GM19239 (cell line): ENCODE measurements at places on chromosomes 7 and 10.

DNA sequence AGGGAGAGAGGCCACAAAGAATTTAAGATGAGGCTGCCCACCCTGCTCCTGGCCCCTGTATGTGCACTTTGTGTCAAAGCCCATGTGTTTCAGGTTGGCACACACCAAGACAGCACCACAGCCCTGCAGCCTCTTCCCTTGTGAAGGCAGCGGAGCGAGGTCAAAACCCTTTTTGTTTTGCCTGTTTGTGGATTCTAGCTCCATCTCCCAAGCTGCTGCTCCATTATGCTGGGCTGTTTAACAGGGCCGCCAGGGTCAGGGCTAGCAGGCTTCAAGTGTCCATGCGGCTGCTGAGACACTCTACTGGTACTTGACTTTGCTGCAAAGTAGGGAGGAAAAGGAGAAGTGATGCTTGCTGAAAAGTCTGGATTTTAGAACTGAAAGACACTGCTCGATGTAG is 142.3 kb upstream of the EFCAB10 start:
- DNase-seq, result no peak

GRCh38 chr7:90749262-90749661 is 153.1 kb downstream of the CDK14 start:
- DNase-seq, result no peak

DNA sequence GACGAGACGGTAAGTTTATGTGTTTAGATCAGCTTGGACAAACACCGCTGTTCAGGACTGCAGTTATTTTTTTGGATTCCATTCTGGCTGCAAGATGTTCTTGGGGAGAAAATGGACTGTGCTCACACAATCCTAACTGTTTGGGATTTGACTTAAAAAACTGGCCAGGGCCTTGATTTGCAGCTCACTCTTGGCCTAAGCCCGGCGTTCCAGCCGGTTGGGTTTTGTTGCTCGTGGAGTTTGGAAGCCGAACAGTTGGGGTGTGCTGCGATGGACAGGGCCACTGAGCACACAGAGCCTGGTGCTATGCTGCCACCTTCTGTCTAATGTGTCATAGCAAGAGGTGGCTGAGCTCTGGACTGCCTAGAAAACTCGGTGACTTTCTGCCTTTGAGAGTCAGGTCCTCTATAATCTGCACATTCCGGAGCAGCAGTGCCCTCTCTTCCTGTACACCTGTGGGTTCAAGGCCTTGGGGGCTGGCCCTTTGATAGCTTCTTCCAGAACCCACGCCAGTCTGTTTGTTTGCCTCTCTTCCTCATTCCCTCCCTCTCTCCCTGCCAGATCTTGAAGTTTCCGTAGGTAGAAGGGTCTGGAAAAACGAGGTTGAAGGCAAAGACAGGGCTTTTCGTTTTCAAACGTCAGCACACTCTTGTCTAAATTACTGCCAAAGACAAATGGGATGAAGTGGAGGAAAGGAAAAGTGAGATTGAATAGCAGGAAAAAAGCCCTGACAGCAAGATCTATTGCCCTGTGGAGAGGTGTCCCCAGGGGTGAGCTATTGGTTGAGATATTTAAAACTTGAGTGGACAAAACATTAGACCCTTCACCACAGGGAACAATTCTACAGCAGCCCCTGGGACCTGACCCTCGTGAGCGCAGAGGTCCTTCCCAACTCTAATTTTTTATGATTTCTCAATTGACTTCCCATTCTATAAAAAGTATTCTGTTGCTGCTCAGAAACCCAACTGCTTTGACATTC is 167.5 kb upstream of the HABP2 start:
- DNase-seq, result peak; percentile 28

DNA sequence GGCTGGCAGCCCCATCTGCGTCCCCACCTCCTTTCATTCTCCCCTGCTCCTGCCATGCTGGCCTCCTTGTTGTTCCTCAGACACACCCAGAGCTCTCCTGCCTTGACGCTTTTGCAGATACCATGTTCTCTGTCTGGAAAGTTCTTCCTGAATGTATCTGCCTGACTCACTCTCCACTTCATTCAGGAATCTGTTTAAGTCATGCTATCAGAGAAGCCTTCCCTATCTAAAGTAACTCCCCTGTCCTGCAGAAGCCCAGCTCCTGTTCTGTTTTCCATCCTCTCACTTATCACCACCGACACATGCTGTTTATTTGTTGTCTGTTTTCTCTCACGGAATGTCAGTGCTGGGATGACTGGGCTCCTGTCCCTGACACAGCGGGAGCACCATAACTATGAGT is 82.0 kb downstream of the AFAP1L2 start:
- no peak for DNase-seq

DNA sequence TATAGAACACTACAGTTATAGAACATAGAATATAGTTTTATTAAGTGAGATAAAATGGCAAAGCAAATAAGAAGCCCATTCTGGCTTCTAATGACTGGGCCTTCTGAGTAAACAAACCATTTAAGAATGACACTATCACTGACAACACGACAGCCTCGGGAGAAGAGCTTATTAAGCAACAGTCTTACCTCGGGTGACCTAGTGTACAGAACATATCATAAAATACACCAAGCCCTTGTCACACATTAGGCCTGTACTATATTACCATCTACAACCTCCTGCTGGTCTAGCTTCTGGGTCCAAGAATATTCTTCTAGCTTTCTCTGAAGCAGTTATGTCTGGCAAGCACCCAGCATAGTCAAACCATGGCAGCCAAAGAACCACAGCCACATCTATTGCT is 32.0 kb downstream of the CCDC186 start:
- no peak for DNase-seq

DNA sequence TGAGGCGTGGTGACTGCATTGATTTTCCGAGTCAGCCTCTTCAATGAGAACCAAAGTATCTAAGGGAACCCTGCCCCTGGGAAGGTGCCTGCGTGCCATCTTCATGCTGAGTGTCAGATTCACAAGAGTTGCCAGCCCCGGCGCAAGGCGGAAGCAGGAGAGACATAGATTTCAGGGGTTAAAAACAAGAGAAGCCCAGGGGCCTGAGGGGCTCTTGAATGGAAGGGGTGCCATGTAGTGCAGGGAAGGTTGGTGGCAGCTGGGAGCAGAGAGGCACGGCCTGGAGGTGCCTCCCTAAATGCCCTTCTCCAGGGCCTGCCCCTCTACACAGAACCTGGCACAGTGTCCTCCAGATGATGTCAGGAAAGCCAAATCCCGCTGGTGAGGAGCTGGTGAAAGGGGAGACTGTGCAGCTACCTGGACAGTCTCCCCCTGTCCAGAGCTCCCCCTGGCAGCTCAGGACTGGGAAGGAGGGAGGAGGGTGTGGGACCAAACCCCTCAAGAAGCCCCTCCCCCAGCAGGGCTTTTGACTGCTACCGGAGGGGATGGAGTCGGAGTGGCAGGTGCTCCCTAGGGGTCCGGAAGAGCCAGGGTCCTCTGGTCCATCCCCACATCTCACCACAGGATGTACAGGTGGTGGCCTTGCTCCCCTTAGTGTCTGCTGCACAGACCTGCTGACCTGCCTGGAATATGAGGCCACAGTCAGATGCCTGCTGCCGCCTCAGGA is 137.9 kb downstream of the TCERG1L start:
- DNase-seq, result no peak

- no peak for DNase-seq
Observed at GRCh38 chr10:33643042-33643441, 308.6 kb upstream of the NRP1 start.

DNA sequence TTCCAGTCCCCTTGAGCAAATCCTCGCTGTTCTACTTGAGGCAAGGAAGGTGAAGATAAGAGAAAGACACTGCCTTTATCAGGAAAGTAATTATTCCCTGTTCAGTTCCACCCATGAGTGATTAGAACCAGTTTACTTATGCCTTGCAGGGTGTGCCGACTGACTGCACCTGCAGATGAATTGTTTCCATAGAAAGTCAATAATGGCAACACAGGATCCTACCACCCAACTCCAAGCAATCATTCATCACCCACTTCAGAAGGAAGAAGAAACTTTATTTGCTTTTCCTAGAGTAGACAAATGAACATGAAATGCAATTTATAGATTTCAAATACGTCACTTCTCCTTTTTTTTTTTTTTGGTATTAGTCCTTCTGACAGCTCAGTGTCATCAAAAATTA is 383.9 kb downstream of the SORCS1 start:
- no peak for DNase-seq

- no peak for DNase-seq
Observed at GRCh38 chr10:77082601-77083252, 554.9 kb downstream of the KCNMA1 start.

GRCh38 chr10:35056686-35057085 is 33.5 kb downstream of the CUL2 start:
- no peak for DNase-seq

DNA sequence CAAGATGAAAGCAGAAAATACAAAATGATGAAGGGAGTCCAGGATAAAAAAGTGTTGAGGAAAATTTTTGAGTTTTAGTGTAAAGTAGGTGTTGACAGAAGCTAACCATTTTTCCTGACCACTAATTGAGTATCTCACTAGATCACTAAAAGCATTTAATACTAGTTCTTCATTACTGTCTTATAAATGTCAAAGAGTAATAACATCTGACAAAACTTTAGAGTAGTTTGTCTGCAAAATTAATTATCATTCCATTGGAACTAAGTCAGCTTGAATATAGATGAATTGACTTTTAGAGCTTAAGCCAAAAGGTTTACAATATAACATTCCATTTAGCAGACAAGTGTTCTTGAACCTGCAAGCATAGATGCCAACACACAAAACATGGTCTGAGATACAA is 232.9 kb downstream of the FOXP2 start:
- DNase-seq, result no peak

GRCh38 chr7:913736-914520 is 37.6 kb downstream of the GET4 start:
- DNase-seq, result no peak

DNA sequence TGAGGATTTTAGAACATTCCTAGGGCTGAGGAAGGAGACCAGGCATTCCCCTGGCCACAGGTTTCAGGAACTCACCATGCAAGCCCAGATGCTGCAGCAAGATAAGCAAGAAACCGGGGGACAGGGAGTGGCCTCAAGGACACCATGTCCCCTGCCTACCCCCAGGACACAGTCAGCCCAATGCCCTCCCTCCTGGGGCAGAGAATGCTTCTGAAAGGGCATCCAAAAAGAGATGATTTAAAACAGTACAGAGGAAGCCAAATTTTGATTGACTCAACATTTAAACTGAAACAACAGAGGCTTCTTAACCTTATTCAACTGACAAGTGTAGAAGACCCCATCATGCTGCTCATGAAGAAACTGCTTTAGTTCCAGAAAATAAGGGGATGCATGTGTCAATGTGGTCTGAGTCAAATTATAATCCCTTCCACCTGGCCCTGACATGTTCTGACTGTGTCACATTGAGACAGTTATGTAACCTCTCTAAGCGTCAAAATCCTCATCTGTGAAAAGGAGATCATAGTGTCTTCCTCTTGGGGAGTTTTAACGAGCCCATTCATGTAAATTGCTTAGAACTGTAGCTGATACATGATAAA is 60.0 kb downstream of the ICA1 start:
- DNase-seq, result no peak

DNA sequence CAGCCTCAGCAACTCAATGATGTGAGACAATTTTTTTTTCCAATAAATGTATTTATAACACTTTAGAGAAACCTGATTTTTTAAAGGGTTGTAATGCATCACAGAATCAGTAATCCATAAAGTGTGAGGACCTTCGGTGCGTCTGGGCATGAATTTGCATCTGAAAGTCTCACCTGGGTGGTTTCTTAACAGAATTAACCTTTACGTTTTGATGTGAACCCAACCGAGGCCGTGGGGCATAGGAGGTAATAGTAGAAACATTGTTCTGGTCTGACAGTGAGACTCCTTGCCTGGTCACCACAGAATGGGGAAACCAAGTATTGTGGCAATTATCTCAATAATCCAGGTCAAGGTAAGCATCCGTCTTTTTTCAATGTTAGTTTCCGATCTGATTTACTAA is 114.6 kb downstream of the PRKCQ start:
- no peak for DNase-seq

GRCh38 chr10:14327527-14327926 is 3.2 kb downstream of the FRMD4A start:
- DNase-seq, result no peak

DNA sequence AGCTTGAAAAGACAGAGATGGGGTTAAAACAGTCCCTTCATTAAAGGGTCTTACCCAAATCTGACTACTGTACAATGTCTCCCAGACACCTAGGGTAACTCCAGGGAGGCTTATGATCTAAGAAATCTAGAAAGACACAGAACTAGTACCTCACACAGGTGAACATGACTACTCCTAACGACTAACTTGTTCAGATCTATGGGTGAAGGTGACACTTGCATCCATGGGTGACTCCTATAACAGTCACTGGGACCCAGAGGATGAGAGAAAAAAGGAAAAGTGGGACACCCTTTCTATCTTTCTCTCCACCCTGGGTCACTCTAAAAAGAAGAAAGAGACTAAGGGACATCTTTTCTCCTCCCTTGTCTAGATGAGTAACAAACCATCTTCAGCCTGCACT is 19.2 kb downstream of the AKR1C8 start:
- no peak for DNase-seq

DNA sequence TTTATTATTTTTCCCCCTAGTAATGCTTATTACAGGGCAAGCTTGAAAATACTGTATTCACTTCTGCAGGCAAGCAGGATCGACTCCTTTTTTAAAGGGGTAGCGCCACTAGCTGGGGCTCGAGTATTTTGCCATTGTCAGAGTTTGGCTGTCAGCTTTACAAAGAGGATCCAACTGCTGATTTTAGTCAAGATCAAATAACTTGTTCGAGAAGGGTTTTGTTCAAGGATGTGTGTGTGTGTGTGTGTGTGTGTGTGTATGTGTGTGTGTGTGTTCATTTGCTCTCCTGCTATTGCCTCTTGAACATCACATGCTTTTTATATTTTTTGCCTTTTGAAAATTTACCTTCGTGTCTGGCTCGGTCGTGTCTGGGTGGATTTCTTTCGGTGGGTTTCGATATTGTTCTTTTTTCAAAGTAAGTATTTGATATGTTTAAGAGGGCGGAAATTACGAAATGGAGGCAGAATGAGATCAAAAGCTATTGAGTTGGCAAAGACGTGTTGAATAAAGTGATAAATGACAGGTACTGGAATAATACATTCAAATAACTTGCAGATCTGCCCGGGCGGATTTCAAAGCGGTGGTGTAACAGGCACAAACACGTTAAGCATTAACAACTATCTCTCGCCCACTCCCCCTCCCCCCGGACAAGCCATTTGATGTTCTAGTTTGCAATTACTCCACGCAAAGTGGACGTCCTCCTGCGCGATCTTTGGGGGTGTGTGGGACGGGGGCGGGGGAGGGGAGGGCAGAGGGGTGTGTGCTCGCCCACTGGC is 1.1 kb downstream of the ARID5B start:
- DNase-seq, result no peak

GRCh38 chr7:148260599-148260998 is 330.0 kb upstream of the C7orf33 start:
- DNase-seq, result no peak
